ENCODE measurements at places on chromosomes 6 and 20.
A peak's percentile ranks its signal among the peaks of the same experiment; 100 is the strongest.

DNA sequence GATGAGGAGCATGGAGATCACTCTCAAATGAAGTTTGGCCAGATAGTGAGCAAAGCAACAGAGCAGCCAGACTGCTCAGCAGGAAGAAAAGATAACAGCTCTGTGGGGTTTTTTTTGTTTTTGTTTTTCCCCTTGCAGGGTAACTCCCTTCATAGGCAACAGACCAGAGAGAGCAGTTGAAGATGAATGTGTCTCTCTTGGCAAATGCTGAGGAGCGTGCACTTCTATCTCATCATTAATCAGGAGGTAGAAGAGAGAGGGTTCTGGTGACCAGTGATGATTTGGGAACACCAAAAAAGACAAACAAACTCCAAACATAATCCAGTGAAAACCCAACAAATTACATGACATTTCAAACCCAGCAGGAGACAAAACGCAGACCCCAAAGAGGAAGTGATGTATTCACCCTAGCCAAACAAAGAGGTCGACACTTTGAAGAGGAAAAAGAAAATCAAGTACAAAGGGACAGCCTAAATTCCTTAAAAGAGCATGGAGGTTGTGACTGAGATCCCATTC lies 66.2 kb upstream of the RREB1 start:
- no peak for DNase-seq

- peak; percentile 56 for DNase-seq
These were observed 68.6 kb upstream of the CCN6 start for GRCh38 chr6:111985202-111985731.

GRCh38 chr20:21149344-21149743 lies 23.5 kb downstream of the KIZ start:
- no peak for DNase-seq

GRCh38 chr20:55273149-55273548 lies 732.2 kb downstream of the CBLN4 start:
- DNase-seq = no peak

GRCh38 chr6:108672641-108673040 lies 111.9 kb downstream of the FOXO3 start:
- no peak for DNase-seq

DNA sequence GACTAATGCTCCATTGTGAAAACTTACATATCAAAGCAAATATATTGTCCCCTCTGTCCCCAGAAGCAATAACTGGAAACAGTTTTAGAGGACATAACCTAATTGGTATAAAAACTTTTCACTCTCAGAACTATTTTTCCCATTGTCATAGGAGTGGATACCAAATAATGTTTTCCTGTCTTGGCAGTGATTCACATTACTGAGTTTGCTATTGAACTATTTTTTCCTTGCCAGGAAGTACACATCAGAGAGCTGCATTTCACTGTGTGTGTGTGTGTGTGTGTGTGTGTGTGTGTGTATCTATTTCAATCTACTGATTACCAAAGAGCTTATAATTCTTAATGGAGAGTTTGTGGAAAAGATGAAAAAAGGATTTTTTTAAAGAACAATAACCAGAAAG lies 45.4 kb downstream of the AKAP12 start:
- no peak for DNase-seq

DNA sequence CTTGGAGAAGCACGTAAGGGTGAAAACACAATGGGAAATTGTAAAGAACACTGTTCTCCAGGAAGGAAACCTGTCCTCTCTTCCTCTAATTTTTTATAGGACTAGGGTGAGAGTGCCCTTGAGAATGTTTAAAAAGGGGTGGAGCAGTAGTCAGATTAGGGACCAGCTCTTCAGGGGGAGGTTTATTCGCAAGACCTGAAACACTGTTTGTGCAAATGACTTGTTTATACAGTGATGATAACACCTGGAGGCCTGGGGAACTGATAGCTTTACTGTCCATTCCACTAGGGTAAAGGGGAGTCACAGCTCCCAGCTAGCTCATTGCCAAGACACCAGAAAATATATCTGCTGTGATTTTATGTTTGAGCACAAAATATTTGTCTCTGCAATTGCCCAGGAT lies 8.1 kb upstream of the FUT9 start:
- no peak for DNase-seq

DNA sequence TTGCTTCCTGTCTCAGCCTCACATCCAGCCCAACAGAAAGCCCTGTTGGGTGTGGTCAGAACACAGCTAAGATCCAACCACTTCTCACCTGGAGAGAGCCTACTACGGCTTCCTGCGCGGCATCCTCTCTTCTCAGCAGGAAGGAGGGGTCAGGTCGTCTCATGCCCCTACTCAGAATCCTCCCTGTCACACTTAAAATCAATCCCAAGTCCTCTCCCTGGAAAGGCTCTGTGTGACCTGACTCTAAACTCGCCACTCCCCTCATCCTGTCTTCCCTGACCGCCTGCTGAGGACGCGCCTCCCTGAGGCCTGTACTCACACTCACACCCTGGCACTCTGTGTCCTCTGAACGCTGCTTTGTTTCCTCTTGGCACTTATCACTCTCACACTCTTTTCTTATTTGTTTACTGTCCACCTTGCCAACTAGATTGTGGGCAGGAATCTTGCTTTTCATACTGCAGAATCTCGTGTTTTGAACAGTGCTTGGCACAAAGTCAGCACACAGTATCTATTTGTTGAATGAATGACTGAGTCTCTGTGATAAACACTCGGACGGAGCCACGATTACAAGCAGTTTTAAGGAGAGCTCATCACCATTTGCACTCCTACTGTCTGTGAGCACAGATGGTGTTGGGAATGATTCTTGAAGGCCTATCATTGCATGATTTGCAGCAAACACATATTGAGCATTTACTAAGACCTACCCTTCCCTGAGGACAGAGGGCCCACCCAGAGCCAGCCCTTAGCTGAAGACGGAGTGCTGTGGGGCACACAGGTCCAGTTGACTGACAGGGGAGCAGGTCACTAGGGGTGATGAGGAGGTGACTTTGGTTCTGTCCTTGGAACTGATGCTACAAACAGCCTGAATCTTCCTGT lies 18.7 kb downstream of the RAB5IF start:
- no peak for DNase-seq

GRCh38 chr6:138334963-138335362 lies 42.7 kb upstream of the SMIM28 start:
- DNase-seq = no peak

GRCh38 chr6:116316772-116317467 lies 37.2 kb upstream of the TSPYL1 start:
- no peak for DNase-seq

Data from COLO829 (cell line).